ENCODE measurements at places on chromosomes 7 and 10. TPM values are rescaled to one million over a fixed set of nuclear protein-coding genes. Genes with fewer than 3 reads are reported as not detected.

DNA sequence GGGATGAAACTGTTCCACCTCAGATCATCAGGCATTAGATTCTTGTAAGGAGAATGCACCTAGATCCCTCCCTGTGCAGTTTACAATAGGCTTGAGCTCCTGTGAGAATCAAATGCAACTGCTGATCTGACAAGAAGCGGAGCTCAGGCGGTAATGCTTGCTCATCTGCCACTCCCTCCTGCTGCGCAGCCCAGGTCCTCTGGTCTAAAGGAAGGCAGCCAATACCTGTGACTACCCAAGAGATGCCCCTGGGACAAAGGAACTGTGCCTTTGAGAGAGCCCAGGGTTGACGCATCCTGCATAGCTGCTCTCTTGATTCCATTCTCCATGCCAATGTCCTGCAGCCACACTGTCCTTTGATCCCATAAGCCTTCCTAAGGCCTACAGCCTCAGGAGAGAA, 73.1 kb downstream of the ADCYAP1R1 start:
- DNase-seq, result no peak

- DNase-seq, result no peak
Observed at GRCh38 chr7:55953707-55954475, 2.2 kb downstream of the MRPS17 start.

- no peak for DNase-seq
Observed at GRCh38 chr7:33790746-33791145, 114.6 kb upstream of the BMPER start.

DNA sequence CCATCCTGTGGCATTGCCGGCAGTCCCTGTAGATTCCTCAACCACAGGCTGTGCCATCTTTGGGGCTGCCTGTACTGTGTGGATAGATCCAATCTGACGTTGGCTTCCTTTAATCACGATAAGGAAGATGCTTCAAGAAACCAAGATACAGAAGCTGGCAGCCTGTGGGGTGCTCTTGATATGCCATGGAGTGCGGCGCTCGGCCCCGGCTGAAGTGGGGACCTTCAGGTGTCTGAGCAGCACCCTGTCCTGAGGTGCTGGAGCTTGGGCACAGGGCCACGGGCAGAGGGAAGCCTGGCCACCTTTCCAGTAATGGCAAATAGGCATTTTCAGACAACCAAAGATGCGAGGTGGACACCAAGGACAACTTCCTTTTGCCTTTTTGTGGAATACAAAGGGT, 139.5 kb downstream of the ACTR3B start:
- no peak for DNase-seq

DNA sequence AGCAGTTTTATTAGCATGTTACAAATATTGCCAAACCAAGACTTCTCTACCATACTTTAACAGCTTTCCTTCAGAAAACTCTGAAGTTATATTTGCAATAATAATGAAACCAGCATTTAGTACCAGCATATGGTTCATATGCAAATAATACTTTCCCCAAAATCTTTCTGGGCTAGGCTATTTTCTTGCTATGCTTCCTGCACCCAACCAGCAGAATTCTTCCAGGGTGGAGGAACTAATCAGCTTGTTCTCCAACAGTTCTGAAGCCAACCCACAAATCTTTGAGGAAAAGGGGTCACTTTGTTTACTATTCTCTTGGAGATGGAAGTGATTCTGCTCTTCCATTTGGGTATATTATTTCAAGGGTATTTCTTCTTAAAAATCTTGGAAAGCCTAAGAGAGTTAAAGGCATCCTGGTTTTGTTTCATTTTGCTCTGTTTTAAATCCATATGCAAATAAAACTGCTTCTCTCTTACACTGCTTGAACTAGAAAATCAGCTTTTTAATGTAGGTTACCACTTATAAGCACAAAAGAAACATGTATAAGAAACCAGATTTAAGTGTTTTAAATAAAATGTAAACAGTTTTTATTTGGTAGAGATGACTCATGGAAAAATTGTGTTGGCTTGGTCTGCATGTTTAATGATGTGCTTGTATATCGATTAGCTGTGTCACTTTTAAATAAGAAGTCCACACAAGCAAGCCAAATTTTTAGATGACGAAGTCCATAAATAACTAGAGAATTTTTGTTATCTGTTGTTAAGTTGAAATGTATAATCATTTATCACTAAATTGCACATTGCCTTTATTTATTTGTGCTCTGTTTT, 103.7 kb downstream of the HECTD2 start:
- DNase-seq, result no peak

GRCh38 chr7:91864070-91864469, 16.4 kb downstream of the MTERF1 start:
- DNase-seq, result no peak

DNA sequence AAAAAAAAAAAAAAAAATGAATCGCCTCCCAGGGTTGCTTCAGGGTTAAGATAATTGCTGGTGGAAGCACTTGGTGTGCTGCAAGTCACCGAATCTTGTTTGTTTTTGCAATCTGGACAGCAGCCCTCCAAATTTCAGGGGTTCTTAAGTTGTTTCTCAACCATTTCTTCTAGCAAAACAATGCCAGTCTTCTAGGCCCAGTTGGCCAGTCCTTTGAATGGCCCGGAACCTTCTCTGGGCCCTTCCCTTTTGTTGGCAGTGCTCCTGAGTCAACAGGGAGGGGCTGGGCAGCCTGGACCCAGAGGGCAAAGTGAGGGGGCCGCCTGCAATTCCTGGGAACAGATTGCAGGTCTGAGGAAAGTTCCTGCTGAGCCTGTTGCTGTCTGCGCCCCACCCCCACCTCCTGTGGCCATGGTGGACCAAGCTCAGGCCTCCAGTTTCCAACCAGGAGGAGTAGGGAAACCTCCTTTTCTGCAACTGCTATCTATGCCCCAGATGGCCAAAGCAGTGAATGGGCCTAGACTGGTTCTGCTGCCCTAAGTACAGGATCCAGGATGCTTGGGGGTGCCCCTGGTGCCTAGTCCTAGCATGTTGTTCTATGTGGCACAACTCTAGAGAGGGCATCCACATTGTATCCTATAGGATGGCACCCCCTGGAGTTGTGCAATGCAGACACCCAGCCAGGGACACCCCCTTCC, 31.4 kb upstream of the PDCD4 start:
- DNase-seq, result no peak

- DNase-seq, result no peak
Observed at GRCh38 chr10:15745751-15746150, 26.0 kb upstream of the ITGA8 start.

DNA sequence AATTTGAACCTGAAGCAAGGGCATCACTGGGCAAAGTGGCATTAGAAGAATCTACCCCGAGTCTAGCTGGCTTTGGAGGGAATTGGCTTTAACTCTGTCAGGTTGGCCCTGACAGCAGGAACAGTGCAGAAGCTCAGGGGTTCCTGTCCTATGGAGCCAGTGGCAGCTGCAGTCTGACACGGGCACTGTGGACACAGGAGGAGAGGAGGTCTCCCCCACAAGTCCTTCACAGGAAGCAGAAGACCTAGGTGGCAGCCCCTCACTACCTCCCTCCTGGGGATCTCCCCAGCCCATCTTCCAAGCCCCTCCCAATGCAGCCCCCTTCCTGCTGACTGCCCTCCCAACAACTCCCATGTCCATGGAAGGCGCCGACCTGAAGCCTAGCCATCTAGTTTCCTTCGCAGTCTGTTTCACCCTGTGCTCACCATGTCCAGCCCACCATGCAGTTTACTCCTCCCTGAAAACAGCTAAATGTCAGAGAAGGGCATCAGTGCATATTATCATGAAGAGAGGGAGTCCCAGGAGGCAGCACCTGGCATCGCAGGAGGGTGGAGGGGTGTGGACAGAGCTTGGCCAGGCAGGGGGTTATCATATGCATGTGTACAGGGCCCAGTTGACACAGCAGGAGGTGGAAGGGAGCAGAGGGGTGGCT, 17.9 kb upstream of the GDF10 start:
- DNase-seq, result no peak

DENND10 gene
- 28.4 TPM for polyA plus RNA-seq

C10orf62 gene
- 0.11 TPM for polyA plus RNA-seq

PPP1R3C gene
- polyA plus RNA-seq, result 161 TPM

MNX1 gene
- polyA plus RNA-seq, result not detected

PLXNA4 gene
- polyA plus RNA-seq, result 4.9 TPM

PMPCB gene
- 59.3 TPM for polyA plus RNA-seq

All from forelimb muscle (tissue), 1 donor.